GM13976 (cell line): ENCODE measurements at places on chromosomes 12 and 14.

DNA sequence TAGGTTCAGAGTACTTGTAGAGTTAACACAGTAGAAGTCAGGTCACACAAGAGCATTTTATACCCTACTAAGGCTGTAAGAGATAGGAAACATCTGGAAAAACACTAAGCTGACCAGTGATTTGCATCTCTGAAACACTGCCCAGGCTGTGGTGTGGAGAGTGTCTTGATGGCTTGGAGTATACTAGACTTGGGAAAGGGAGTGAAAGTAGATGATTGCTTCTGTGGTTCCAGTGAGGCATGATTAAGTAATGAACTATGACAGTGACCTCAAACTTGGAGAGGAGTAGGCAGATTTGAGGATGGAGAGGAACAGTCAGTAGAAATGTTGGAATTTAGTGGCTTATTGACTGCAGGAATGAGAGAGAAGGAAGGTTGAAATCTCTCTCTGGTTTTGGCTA, 201.2 kb downstream of the FLRT2 start:
- DNase-seq, result no peak

DNA sequence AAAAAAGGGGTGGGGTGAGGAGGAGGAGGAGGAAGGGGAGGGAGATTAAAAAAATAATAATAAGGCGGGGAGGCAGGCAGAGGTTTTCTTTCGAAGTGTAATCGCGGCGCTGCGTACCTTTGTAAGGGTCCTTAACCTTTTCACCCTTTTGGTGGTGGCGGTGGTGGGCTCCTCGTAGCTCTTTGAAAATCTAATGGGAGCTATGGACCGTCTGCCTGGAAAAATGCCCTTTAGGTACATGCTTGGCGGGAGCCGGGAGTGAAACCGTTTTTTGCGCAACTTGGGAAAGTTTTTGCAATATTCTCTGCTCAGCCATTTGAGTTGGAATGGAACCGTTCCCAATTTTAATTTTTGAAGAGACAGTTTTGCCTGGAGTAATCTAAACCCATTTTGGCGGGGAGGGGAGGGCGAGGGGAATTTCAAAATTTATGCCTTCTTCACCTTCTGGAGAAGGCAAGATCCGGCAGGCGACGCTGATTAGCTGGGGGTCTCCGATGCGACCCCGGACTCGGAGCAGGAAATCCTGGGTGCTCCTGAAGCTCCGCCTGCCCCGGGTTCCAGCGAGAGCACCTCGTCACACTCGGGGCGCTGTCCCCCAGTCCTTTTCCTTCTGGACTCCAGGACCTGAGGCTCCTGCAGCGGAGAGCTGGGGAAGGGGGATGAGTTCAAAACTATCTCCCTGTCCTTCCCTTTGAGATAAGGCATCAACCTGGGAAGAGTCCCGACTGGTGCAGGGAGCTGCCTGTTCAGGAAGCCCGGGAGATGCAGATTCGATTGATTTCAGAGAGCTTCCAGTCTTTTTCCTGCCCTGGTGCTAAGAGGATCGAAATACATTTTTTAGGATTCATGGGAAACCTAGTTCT, 74.6 kb upstream of the TBX5 start:
- no peak for DNase-seq

GRCh38 chr12:75781532-75782046, 250.0 kb downstream of the PHLDA1 start:
- DNase-seq, result no peak

DNA sequence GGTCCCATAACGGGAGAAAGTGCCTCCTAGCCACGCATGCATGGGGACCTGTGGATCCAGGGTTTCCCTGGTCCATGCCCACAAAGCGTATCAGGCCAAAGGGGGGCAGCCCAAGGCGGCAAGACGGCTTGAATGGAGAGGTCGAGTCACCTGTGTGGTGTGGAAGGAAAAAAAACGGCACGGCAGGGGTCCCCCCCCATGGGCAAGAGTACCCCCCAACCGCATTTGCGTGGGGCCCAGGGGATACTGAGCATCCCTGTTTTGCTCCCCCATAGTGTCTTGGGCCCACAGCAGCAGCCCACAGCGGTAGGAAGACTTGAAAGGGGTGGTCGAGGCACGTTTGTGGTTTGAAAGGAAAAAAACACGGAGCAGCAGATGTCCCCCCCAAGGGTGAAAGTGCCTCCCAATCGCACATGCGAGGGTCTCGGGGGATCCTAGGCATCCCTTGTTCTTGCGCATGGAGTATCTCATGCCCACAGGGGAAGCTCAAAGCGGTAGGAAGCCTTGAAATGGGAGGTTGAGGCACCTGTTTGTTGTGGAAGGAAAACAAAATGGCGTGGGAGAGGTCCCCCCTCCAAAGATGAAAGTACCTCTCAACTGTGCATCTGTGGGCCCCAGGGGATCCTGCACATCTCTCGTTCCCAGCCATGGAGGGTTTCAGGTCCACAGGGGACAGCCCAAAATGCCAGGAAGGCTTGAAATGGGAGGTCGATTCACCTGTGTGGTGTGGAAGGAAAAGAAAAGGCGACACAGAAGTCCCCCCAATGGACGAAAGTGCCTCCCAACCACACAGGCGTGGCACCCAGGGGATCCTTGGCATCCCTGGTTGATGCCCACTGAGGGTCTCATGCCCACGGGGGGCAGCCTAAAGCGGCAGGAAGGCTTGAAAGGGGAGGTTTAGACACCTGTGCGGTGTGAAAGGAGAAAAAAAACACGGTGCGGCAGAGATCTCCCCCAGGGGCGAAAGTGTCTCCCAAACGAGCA, 577.5 kb downstream of the ALG10 start:
- peak; percentile 4 for DNase-seq

DNA sequence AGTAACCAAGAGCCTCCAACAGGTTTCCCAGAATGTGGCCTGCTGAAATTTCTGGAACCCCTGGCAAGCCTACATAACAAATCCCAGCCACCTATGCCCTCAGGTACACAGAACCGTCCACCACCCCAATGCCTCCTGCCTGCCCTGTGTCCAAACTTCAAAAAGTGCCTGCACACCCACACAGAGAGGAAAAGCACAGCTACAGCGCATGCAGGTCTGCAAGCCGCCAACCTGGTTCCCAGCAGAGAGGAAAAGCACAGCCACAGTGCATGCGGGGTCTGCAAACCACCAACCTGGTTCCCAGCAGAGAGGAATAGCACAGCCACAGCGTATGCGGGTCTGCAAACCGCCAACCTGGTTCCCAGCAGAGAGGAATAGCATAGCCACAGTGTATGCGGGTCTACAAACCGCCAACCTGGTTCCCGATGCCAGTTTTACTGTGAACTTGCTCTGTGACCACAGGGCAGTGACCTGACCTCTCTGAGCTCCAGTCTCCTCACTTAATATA, 113.5 kb downstream of the SCARB1 start:
- no peak for DNase-seq

GRCh38 chr12:50087995-50088394, 2.9 kb downstream of the SMARCD1 start:
- no peak for DNase-seq

GRCh38 chr12:9947674-9948073, 15.5 kb upstream of the CLEC2A start:
- DNase-seq, result no peak

GRCh38 chr12:54040148-54040494, 7.3 kb downstream of the HOXC5 start:
- DNase-seq, result peak; percentile 58

DNA sequence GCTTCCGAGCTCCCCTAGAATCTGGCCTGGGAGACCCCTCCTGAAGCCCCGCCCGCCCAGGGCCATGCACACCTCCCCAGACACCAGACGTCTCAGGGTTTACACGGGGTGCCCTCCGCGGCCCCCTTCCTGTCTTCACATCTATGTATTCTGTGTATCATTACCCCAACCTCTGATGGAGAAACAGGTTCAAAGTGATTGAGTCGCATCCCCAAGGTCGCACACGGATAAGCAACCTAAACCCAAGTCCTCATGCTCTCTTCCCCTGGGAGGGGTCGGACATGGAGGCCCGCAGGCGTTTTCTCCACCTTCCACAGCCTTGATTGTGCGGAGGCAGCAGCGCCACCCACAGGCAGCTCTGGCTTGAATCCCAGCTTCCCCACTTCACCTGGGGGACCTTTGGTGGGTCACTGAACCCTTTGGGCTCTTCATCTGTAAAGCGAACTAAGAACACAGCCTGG, 237.3 kb downstream of the BCL11B start:
- DNase-seq, result peak; percentile 11

DNA sequence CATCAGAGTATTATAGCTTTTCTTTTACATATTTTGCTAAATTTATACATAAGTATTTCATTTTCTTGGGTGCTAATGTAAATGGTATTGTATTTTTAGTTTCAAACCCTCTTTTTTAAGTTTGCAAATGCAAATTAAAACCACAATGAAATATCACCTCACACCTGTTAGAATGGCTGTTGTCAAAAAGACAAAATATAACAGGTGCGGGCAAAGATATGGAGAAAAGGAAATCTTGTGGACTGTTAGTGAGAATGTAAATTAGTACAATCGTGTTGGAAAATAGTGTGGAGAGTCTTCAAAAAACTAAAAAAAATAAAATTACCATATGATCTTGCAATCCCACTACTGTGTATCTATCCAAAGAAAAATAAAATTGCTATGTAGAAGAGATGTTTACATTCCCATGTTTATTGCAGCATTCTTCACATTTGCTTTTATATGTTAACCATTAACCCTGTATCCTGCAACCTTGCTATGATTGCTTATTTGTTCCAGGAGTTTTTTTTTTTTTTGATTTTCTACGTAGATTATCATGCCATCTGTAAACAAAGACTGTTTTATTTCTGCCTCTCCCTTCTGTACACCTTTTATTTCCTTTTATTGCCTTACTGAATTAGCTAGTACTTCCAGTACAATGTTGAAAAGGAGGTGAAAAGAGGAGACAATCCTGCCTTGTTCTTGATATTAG, 405.4 kb upstream of the MIS18BP1 start:
- DNase-seq, result no peak
